ENCODE measurements at places on chromosomes 7 and 10. TPM values are rescaled to one million over a fixed set of nuclear protein-coding genes. Genes with fewer than 3 reads are reported as not detected.

NEUROD6 gene
- total RNA-seq, result not detected

DNA sequence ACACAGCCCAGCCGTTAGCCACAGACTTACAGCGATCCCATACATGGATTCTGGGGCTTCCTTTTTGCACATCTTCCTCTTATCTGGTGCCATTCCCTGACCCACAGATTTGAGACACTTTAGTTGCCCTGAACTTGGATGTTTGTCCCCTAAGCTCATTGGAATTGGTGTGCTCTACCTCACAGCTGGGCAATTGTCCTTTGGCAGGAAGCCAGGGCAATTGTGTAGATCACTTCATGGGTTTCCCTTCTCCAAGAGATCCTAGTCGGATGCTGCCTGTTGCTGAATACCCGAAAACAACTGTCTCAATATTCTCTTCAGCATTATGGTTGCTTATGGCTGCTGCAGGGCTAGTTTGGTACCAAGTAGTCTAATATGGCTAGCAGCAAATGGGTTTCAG lies 470.7 kb upstream of the MKI67 start:
- no peak for DNase-seq

- no peak for DNase-seq
These were observed 41.1 kb upstream of the IL15RA start for GRCh38 chr10:6018422-6018821.

GRCh38 chr10:58856508-58857240 lies 319.8 kb upstream of the PHYHIPL start:
- DNase-seq, result peak; percentile 34

- no peak for DNase-seq
These were observed 55.7 kb upstream of the FOXK1 start for GRCh38 chr7:4626318-4626845.

DNA sequence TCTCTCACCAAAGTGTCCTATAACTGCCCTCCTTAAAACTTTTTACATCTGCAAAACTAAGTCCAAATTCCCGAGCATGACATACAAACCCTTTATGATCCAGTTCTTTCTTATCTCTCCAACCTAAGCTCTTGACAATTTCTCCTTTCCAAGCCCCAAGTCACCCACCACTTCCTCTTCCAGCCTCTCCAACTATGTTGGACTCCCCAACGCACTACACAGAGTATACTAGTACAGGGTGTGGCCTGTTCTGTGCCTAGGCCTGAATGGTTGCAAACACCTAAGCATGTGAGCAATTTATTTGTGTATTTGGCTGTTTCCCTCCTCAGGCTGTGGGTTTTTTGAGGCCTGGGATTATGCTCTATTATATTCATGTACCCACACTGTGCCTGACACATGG lies 101.2 kb upstream of the APBB1IP start:
- DNase-seq, result no peak

- no peak for DNase-seq
These were observed 147.3 kb downstream of the SH3PXD2A start for GRCh38 chr10:103707956-103708626.
